Myometrial cell (primary cell): ENCODE measurements at places on chromosomes 7 and 10. TPM values are rescaled to one million over a fixed set of nuclear protein-coding genes. Genes with fewer than 3 reads are reported as not detected.

EPHA1 gene
- total RNA-seq: not detected in 2 replicates

PPP1R17 gene
- not detected in 2 replicates for total RNA-seq

BHLHA15 gene
- 0.71 TPM in 1 of 2 replicates, not detected in the other for total RNA-seq

OR2AE1 gene
- not detected in 2 replicates for total RNA-seq

PALD1 gene
- total RNA-seq: under 0.01 TPM in 2 replicates

EVX1 gene
- total RNA-seq: 0.86 TPM in 1 of 2 replicates, not detected in the other

CYP17A1 gene
- total RNA-seq: not detected in 2 replicates

PGAM2 gene
- not detected in 2 replicates for total RNA-seq

CPA1 gene
- total RNA-seq: not detected in 2 replicates

OR2F1 gene
- total RNA-seq: not detected in 2 replicates

MKI67 gene
- total RNA-seq: 16.7 and 23.7 TPM in 2 replicates

STAMBPL1 gene
- 30.8 and 60.8 TPM in 2 replicates for total RNA-seq

RSPH10B gene
- not detected in 2 replicates for total RNA-seq

UPP1 gene
- total RNA-seq: 42.9 and 47.9 TPM in 2 replicates

ADAMTS14 gene
- total RNA-seq: under 0.01 and 0.18 TPM in 2 replicates

NEUROG3 gene
- not detected in 2 replicates for total RNA-seq

PDK4 gene
- total RNA-seq: under 0.01 and 0.29 TPM in 2 replicates

IGFBP3 gene
- total RNA-seq: 13.8 and 15.6 TPM in 2 replicates

GNGT1 gene
- total RNA-seq: not detected in 2 replicates

ANKRD2 gene
- total RNA-seq: 0.29 TPM in 1 of 2 replicates, not detected in the other

HOXA4 gene
- 0.89 TPM in 1 of 2 replicates, not detected in the other for total RNA-seq

MKX gene
- 6.7 and 7.5 TPM in 2 replicates for total RNA-seq

ARL3 gene
- total RNA-seq: 9.8 and 14.2 TPM in 2 replicates

GJD4 gene
- not detected in 2 replicates for total RNA-seq

NODAL gene
- total RNA-seq: not detected in 2 replicates

CUEDC2 gene
- total RNA-seq: 103 and 137 TPM in 2 replicates

CCDC172 gene
- total RNA-seq: not detected in 2 replicates

ZC3HAV1L gene
- total RNA-seq: 1.4 and 9.2 TPM in 2 replicates

C7orf57 gene
- total RNA-seq: 0.18 TPM in 1 of 2 replicates, not detected in the other

EFCAB10 gene
- not detected in 2 replicates for total RNA-seq

UNCX gene
- total RNA-seq: not detected in 2 replicates

MSMB gene
- not detected in 2 replicates for total RNA-seq

RPEL1 gene
- total RNA-seq: under 0.01 TPM in 1 of 2 replicates, not detected in the other

AGBL3 gene
- 0.58 and 2.1 TPM in 2 replicates for total RNA-seq

ADAM22 gene
- under 0.01 and 0.18 TPM in 2 replicates for total RNA-seq

SFTPA1 gene
- total RNA-seq: not detected in 2 replicates

SPACDR gene
- total RNA-seq: 0.86 TPM in 1 of 2 replicates, not detected in the other

TEX47 gene
- total RNA-seq: not detected in 2 replicates

IDI2 gene
- total RNA-seq: not detected in 2 replicates

HOXA10 gene
- total RNA-seq: 22.7 and 24.8 TPM in 2 replicates

CPN1 gene
- total RNA-seq: not detected in 2 replicates

DNAH11 gene
- under 0.01 and 1.4 TPM in 2 replicates for total RNA-seq

SH2B2 gene
- total RNA-seq: 1.8 and 4.3 TPM in 2 replicates

PNLIPRP2 gene
- total RNA-seq: not detected in 2 replicates

RTKN2 gene
- 0.71 and 0.86 TPM in 2 replicates for total RNA-seq

PHKG1 gene
- total RNA-seq: 0.29 TPM in 1 of 2 replicates, not detected in the other

CTBP2 gene
- total RNA-seq: 63.6 and 72.6 TPM in 2 replicates

CLEC5A gene
- total RNA-seq: not detected in 2 replicates

HMX3 gene
- not detected in 2 replicates for total RNA-seq

ITGB8 gene
- total RNA-seq: 1.2 and 2.5 TPM in 2 replicates

MRPS33 gene
- 24.1 and 28.0 TPM in 2 replicates for total RNA-seq

DMBT1 gene
- not detected in 2 replicates for total RNA-seq

ARMC3 gene
- total RNA-seq: not detected in 2 replicates

CDH23 gene
- total RNA-seq: not detected in 2 replicates

SMKR1 gene
- total RNA-seq: 1.2 TPM in 1 of 2 replicates, not detected in the other

FAM237B gene
- not detected in 2 replicates for total RNA-seq

CCDC136 gene
- total RNA-seq: 3.7 and 6.6 TPM in 2 replicates

ACTL6B gene
- total RNA-seq: not detected in 2 replicates

OR2A5 gene
- not detected in 2 replicates for total RNA-seq

ATOH7 gene
- total RNA-seq: not detected in 2 replicates
